Adrenal gland (tissue), 19 donors: ENCODE measurements at places on chromosomes 4 and X. TPM values are rescaled to one million over a fixed set of nuclear protein-coding genes. Genes with fewer than 3 reads are reported as not detected.

GRCh38 chr4:2080429-2081300 is 21.5 kb downstream of the NAT8L start:
- no peak for DNase-seq

GRCh38 chr4:78622253-78622979 is 70.8 kb downstream of the ANXA3 start:
- no peak for DNase-seq

- no peak for DNase-seq
Measured at GRCh38 chr4:154569028-154569427, 6.2 kb downstream of the FGB start.

GRCh38 chr4:123996718-123997510 is 600.3 kb downstream of the SPRY1 start:
- DNase-seq = no peak

- DNase-seq = no peak
Measured at GRCh38 chrX:127313635-127314034, 494.1 kb downstream of the PRR32 start.

DNA sequence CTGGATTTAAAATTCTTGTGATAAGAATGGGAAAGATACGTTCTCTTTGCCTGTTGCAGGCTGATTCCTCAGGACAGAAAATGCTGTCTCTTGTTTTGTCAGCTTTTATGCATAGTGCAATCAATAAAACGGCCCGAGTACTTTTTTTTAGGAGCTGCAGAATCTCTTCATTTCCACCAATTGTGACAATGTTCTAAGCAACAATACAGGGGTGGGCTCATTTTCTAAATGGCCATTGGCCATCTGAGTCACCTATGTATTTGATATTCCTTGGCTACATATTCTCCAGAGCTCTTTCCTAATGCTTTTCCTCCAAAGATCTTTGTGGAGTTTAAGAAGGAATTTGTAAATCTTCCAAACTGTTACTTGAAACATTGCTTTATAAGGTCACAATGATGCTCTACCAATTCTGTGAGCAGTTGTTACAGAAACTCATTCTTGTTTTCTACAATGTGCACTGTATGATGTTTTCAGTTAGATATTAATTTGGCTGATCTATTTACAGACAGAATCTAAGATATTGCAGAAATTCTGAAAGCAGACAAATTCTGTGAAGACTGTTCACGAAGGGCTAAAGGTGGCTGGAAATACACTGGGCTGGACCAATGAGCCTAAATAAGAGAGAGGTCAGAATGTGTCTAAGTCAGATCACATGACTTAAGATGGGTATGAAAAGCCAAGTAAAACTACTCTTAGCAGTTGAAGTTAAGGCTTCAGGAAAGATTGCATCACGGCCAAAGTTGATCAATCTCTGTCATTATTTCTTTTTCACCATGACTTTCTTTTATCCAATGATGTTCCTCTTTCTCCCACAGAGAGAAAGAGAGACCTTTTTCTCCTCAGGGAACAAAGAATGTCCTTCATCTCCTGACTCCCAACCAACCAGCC is 33.4 kb downstream of the TAPT1 start:
- no peak for DNase-seq

DNA sequence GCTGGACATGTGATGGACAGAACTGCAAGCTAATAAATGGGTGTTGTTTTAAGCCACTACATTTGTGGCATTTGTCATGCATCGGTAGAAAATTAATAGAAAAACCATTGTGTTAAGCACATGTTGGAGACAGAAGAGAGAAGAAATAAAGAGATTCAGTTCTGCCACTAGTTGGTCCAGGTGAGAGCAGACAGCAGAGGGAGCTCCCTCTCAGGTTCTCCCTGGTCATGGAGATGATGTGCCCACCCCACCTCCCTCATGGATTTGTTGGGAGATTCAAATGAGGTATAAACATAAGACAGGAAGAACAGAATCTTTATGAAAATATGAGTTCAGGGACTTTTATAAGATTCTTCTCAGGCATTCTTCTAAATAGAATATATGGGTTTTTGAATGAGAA is 36.8 kb upstream of the OCIAD2 start:
- DNase-seq = no peak

GRCh38 chr4:137909529-137910309 is 332.4 kb downstream of the SLC7A11 start:
- no peak for DNase-seq

GRCh38 chr4:128566693-128567092 is 242.8 kb upstream of the JADE1 start:
- DNase-seq = no peak

DNA sequence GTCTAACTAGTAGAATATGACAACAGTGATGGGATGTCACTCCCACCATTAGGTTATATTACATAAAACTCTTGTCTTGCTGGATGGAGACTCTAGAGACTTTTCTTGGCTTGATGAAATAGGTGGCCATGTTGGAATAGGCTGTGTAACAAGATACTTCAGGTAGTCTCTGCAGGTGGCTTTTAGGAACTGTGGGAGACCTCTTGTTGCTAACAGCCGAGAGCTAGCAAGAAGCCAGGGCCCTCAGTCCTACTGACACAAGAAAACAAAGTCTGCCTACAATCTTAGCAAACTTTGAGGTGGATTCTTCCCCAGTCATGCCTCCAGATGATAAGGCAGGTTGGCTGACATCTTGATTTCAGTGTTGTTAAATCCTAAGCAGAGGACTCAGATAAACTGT is 72.5 kb downstream of the GNL3L start:
- no peak for DNase-seq

GRCh38 chr4:156242390-156242789 is 288.7 kb upstream of the CTSO start:
- no peak for DNase-seq

GRCh38 chrX:68831405-68832100 is 2.7 kb downstream of the EFNB1 start:
- no peak for DNase-seq

GRCh38 chr4:158809611-158810486 is 41.0 kb downstream of the FNIP2 start:
- no peak for DNase-seq

- no peak for DNase-seq
Measured at GRCh38 chrX:14030174-14030530, 460 bp upstream of the GEMIN8 start.

- DNase-seq = no peak
Measured at GRCh38 chrX:55120761-55121358, 32.0 kb downstream of the PAGE2 start.

GRCh38 chrX:73940893-73941470 is 363.0 kb upstream of the ZCCHC13 start:
- DNase-seq = no peak

- DNase-seq = no peak
Measured at GRCh38 chr4:55186123-55186522, 60.7 kb upstream of the KDR start.

GRCh38 chr4:139668036-139668435 is 2.4 kb downstream of the MGST2 start:
- no peak for DNase-seq

- DNase-seq = no peak
Measured at GRCh38 chr4:113636438-113636818, 125.1 kb downstream of the CAMK2D start.

GRCh38 chr4:169024762-169025161 is 14.7 kb upstream of the CBR4 start:
- no peak for DNase-seq

- DNase-seq = no peak
Measured at GRCh38 chr4:56469489-56470210, 2.2 kb downstream of the SRP72 start.

- no peak for DNase-seq
Measured at GRCh38 chr4:87965501-87965975, 10.0 kb upstream of the SPP1 start.

GRCh38 chr4:145698507-145698906 is 18.6 kb downstream of the C4orf51 start:
- DNase-seq = no peak

DNA sequence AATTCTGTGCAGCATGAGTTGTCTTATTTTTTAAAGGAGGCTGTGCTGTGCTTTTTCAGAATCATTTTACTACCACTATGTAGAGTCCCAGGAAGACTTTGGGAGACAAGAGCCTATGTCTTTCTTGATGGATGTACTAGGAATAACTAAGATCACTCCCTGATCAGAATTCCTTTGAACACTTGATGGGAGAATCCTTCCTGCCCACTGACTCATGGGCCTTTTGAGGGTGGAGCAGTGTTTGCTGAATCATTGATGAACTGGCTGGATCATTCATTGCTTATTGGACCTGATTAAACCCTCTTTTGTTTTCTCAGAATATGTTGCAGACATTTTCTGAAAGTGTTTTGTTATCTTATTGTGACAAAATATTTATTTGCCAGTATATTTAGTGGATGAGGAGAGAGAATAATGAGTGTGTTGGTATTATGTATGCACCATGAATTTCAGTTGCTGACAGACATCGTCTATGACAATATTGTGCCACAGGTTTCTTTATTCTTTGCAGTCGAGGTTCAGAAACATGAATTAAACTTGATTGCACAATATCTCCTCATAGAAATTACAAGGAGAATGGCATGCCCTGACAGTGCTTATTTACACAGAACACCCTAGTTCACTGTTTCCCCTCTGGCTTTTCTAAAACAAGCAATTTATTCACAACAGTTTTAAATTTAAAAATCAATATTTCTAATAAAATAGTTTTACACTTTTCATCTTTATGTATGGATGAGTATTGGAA is 36.3 kb downstream of the POU4F2 start:
- DNase-seq = no peak

GRCh38 chr4:126560794-126561193 is 1072.0 kb upstream of the INTU start:
- DNase-seq = no peak

DNA sequence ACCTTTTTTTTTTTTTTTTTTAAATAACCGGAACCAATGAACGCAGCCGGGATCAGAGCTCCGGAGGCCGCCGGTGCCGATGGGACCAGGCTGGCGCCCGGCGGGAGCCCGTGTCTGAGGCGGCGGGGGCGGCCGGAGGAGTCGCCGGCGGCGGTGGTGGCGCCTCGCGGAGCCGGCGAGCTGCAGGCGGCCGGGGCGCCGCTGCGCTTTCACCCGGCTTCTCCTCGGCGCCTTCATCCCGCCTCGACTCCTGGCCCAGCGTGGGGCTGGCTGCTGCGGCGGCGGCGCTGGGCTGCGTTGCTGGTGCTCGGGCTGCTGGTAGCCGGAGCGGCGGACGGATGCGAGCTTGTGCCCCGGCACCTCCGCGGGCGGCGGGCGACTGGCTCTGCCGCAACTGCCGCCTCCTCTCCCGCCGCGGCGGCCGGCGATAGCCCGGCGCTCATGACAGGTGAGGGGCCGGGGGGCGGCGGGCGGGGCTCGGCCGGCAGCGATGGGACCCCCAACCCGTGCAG is 337 bp downstream of the STIM2 start:
- DNase-seq = peak; percentile 63

DNA sequence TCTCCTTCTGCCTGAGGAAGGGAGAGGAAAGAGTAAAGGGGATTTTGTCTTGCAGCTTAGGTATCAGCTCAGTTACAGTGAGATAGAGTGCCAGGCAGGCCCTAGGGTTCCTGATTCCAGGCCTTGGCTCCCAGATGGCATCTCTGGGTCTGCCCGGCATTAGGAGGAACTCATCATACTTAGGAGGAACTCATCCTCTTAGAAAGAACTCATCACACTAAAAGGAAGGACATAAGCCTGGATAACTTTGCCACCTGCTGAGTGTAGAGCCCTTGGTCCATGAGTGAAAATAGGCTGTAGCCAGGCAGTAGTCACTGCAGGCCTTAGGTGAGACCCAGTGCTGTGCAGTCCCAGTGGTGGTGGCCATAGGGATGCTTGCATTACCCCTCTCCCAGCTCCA is 367.1 kb downstream of the PACRGL start:
- DNase-seq = no peak

DNA sequence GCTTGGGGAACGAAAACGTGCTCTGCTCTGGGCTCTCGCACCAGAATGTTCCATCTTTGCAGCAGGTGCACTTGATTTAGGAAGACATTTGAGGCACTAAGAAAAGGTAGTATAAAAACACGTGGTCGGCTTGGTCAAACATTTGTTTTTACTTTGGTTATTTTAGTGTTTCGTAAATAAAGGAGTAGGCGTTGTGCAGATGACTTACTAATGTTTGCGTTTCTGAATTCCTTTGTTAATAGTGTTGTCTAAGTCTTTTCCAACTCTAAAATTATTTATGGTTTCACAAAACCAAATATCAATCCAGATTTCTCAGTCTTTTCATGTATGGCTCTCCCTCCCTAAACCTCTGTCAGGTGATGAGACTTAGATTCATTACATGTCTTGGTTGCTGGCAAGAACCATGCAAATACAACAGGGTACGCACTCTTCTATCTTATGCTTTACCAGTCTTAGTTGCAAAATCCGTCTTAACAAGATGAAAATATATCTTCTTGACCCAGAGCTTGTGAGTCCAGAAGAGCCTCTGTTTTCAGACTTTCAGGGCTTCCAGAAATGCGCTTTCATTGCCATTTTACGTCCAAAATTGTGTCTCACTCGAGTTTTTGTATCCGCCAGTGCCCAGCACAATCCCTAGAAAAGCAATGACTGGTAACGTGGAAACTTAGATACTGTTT is 686 bp downstream of the MTHFD2L start:
- no peak for DNase-seq

DNA sequence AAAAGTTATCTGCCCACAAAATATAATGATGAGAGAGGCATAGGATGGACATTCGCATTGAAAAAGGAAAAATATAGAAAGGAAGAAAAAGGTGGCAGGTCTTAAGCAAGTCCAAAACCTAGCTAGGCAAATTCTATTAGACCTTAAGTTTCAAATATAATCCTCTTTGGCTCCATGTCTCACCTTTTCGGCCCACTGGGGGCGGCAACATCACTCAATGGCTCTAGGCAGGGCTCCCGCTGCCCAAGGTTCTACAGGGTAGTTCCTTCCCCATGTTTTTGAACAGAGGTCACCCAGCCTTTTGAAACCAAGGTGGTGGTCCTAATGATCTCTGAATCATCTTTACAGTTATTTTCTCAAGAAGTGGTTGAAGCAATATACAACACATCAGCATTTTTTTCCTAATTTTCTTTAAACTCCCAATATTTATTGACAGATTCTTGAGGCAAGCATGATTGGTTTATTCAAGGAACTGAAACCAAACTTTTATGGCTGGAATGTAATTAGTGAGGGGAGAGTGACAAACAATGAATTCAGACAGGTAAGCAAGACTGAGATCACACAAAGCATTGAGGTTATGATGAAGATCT is 309.4 kb downstream of the ANTXR2 start:
- DNase-seq = no peak

GRCh38 chr4:143512978-143513313 is 556 bp upstream of the SMARCA5 start:
- DNase-seq = no peak

Gene GC
- 1.4 TPM for polyA plus RNA-seq

Gene DCLK2
- 8.1 TPM for polyA plus RNA-seq

Gene UGT2B10
- not detected for polyA plus RNA-seq

Gene PARM1
- polyA plus RNA-seq = 29.3 TPM

Gene GAGE12D
- not detected for polyA plus RNA-seq

Gene SH3RF1
- 5.7 TPM for polyA plus RNA-seq

Gene PFKFB1
- 4.1 TPM for polyA plus RNA-seq

Gene USP17L26
- not detected for polyA plus RNA-seq

Gene PDE6B
- 1.8 TPM for polyA plus RNA-seq

Gene DDIT4L
- 0.88 TPM for polyA plus RNA-seq

Gene SPANXN3
- polyA plus RNA-seq = not detected

Gene ANTXR2
- 10.9 TPM for polyA plus RNA-seq

Gene TXK
- 0.72 TPM for polyA plus RNA-seq

Gene PDLIM3
- 8.8 TPM for polyA plus RNA-seq

Gene ADGRG2
- polyA plus RNA-seq = 0.51 TPM
